Stimulated activated CD4-positive, alpha-beta T cell treated with anti-CD3 and anti-CD28 coated beads, Interleukin-1b, Interleukin-23, amount 100 ng/mL, for 1 hour (primary cell): ENCODE measurements at places on chromosomes 1 and 21.

GRCh38 chr1:61427510-61427909 is 297.4 kb downstream of the TM2D1 start:
- no peak for DNase-seq

DNA sequence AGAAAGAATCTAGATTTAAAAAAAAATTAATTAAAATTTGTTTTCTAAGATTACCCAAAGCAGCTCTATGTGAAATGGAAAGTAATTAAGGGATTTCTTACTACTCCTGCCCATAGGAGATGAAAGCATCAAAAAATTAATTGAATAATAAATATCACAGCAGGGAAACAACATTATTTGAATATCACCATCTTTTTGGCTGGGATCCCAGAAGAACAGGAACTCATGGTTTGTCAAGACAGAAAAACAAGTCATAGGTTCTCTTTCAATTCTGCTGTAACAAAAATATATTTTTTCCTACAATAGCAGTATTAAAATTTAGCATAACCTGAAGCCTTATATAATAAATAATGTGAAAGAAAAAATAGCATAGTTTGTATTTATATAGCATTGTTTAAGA is 1713.4 kb downstream of the NCAM2 start:
- DNase-seq: no peak

DNA sequence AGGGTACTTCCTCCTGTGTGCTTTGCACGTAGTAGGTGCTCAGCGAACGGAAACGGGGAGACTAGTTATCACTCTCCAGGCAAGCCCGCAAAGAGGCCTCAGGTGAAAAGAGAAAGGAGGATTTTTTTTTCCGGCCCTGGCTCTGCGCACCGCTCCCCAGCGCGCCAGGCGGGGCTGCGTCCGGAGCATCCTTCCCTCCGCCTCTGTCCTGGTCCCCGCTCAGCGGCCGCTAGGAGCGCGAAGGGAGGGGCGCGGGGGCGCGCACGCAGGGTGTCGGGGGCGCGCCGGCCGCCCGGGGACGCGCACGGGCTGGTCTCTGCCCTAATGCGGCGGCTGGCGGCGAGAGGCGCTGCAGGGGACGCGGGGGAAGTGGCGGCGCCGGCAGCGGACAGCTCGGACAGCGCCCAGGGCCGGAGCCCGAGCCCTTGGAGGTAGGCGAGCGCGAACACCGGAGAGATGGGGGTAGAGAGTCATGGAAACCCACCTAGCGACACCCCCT is 42.3 kb upstream of the NFASC start:
- no peak for DNase-seq

DNA sequence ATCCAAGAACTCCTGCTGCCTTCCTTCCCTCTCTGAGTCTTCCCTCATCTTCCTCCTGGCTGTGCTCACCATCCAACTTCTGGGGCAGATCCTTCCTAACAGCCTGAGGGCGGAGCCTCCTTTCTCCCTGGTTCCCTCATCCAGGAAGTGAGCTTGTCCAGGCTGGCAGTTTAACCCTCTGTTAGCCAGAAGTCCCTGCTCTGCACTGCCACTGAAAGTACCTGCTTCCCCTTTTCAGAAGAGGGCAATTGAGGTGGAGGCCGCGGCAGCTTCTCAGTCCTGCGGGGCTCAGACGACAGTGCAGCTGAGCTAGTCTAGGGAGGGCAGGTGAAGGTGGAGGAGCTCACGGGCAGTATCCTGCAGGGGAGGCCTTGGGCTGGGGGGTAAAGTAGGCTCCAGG is 149.1 kb downstream of the FCRL5 start:
- DNase-seq: no peak

DNA sequence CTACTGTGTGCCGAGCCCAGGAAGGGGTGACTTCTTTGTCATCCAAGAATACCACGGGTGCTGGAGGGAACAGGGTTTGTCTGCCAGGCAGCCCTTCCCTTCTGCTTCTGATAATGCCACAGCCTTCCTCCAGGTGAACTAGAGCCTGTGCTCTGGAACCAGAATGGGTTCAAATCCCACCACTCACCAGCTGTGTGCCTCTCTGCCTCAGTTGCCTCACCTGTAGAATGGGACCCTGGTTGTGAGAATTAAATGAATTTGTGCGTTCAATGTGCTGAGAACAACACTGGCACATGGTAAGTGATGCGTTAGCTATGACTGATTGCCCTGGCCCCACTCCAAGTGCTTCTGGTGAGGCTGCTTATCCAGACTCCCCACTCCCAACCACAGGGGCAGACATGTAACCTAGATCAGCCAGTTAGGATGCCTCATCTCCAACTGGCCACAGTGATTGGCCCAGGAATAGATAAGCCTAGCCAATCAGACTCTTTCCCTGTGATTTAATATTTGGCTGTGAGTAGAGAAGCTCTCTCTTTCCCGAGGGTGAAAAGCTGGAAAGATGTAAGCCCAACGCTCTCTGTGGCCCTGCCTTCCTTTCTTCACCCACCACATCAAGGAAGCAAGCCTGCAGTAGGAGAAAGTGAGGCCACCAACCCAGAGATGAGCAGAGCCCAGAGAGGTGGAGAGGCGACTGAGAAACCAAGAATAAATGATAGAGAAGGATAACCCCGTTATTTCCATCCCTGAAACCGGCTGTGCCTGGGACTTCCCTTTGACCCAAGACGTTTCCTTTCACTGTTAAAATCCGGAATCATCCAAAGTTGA is 20.8 kb upstream of the LAPTM5 start:
- DNase-seq: no peak

DNA sequence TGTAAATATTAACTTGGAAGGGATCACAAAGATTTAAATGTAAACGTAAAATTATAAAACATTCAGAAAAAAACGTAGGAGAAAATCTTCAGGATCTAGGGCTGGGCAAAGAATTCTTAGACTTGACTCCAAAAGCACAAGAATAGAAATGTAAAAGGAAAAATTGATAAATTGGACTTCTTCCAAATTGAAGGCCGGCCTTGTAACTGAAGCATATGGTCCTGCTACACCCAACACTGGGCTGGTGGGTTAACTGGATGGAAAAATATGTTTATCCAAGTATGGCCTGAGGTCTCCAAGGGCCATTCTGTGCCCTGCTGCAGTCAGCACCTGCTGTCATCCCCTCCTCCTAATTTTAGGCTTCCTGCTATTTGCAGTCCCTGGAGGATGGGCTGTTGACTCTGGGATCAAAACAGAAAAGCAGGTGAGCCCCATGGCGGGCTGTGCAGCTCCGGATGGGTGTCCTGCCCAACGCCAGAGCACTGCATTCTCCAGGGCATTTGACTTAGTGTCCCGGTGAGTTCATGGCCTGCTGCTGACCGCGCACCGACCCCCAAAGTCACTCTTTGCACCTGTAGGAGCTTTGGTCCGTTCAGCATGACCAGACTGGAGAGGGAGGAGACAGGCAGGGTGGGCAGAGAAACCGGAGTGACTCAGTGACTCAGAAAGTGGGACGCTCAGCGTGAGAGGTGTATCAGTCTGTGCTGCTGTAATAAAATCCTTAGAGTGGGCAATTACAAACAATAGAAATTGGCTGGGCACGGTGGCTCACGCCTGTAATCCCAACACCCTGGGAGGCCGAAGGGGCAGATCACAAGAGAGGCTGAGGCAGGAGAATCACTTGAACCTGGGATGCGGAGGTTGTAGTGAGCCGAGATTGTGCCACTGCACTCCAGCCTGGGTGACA is 6.1 kb upstream of the AIRE start:
- no peak for DNase-seq

- DNase-seq: no peak
These were observed 181.8 kb downstream of the ZNF281 start for GRCh38 chr1:200228081-200228480.

- DNase-seq: no peak
These were observed 78.3 kb upstream of the HAO2 start for GRCh38 chr1:119290297-119290696.

DNA sequence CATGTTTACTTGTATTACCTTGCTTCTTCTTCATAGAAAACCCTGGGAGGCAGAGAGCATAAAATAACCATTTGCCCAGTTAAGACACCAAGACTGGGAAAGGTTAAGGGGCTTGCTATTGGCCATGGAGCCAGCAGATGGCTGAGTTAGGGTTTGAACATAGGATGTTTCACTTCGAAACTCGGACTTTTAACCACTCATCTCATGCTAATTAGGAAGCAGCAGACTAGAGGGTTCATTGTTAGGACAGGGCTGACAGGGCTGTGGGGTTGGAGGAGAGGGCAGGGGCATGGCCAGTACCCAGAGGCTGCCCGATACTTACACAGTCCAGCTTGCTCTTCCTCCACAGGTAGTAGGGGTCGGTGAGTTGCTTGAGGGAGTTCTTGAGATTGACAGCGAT is 17.0 kb downstream of the SLC26A9 start:
- no peak for DNase-seq

- DNase-seq: no peak
These were observed 14.2 kb downstream of the CD101 start for GRCh38 chr1:117015724-117016123.

- DNase-seq: no peak
These were observed 36.2 kb downstream of the CITED4 start for GRCh38 chr1:40825996-40826395.

DNA sequence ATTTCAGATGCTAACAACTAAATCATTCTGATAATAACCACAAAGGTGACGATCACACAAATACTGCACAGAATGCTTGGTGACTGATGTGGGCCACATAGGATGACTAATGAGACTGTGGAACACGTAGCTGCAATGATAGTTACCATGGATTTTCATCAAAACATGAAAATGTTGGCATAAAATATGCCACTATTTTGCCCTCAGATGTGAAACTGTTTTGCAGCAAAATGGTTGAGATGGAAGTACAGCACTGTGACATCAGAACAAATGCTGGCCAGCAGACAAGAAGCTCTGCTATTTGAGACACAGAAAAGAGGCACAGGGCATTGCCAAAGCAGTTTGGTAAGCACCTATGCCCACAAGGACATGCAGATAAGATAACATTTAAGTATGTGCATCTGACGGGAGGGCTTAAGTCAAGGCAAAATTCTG is 83.8 kb downstream of the NIBAN1 start:
- no peak for DNase-seq

- DNase-seq: no peak
These were observed 155.0 kb upstream of the RUNX1 start for GRCh38 chr21:35204125-35204524.

GRCh38 chr21:45542667-45543370 is 579 bp upstream of the SLC19A1 start:
- no peak for DNase-seq

GRCh38 chr1:30704271-30704670 is 19.1 kb downstream of the MATN1 start:
- DNase-seq: no peak
